Activated effector memory CD4-positive, alpha-beta T cell treated with Interleukin-2 at 50 U/mL for 16 hours (primary cell): ENCODE measurements at places on chromosomes 5 and 9.

DNA sequence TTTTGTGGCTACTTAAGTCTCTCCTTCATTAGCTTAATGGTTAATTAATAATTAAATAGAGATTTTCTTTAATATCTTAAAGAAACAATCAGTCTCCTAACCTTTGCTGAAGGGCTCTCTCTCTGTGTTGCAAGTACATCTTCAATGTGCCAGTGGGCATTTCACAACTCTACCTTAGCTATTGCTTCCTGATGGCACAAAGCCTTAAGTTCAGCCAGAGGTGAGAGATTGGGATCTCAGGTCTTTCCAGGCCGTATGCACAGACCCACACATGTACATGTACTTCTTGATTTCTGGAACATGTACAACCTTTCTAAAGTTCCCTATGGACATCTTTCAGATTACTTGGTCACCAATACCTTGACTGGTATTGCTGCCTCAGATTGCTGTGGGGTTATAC is 8.9 kb upstream of the ITGA1 start:
- no peak for DNase-seq

- no peak for DNase-seq
Observed at GRCh38 chr5:167804512-167805220, 486.8 kb upstream of the WWC1 start.

DNA sequence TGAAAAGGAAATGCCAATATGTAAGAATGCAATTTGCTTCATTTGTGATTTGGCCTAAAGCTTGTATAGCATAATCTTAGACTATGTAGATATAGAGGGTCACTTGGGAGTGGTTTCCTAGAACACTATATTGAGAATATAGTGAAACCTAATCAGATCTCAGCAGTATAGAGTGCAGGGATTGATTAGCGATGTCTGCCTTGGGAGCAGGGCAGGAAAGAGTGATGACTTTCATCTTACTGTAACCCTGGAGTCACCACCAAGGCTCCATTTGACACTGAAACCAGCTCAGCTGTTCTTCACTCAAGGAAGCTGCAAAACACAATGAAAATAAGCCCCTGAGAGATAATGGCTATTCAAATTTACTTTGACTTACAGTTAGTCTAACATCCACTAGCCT is 26.2 kb upstream of the ARRDC3 start:
- DNase-seq: no peak

GRCh38 chr5:135085936-135086725 is 52.1 kb upstream of the PITX1 start:
- no peak for DNase-seq

GRCh38 chr9:35918780-35919179 is 9.5 kb downstream of the SPAAR start:
- DNase-seq: no peak

DNA sequence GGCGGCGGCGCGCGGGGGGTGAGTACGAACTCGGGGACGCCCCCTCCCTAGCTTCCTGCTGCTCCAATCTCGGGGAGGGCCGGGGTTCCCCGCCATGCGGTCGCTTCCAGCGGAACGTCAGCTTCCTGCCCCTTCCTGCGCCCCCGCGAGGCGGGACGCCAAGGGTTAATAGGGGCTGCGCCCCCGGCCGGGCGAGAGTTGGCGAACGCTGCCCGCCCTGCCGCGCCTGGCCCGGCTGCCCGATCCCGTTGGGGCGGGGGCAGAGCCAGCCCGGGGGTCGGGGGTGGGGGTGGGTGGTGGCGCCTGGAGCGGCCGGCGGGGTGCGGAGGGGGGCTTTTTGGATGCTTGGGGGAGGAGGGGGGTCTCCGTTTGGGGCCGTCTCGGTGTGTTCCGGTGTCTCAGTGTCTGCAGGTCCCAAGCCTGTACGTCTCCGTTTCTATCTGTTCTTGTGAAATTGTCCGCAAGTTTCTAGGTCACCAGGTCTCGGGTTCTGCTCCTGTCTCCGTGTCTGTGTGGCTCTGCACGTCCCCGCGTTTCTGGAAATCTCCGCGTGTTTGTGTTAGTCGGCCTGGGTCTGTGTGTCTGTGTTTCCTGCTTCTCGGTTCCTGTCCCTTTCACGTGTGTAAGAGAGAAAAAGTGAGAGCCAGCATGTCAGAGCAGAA is 789 bp downstream of the COL27A1 start:
- DNase-seq: peak; percentile 12
